SK-MEL-5 (cell line): ENCODE measurements at places on chromosomes 12 and 14. TPM values are rescaled to one million over a fixed set of nuclear protein-coding genes. Genes with fewer than 3 reads are reported as not detected.

- DNase-seq = no peak
Measured at GRCh38 chr12:90943255-90943654, 11.7 kb downstream of the CCER1 start.

DNA sequence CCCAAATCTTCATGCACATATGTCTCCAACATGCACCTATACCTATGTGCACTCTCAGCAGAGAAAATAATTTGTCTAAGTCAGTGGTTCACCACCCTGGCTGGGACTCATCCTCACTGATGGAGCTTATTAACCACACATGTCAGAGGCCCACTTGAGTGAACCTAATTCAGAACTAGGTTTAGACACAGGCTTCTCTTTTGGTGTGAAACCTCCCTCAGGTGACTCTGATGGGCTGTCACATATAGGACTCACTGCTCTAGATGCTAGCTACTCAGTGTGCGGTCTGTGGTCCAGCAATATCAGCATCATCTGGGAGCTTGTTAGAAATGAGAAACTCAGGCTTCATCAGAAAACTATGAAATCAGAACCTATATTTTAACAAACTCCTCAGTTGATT lies 85.7 kb downstream of the SLC6A15 start:
- DNase-seq = no peak

GRCh38 chr12:91099836-91100235 lies 11.5 kb downstream of the LUM start:
- DNase-seq = no peak

GRCh38 chr12:89884952-89885351 lies 176.3 kb upstream of the ATP2B1 start:
- no peak for DNase-seq

Gene VIPAS39
- 21.8 and 26.4 TPM in 2 replicates for total RNA-seq

Gene FGF23
- not detected in 2 replicates for total RNA-seq

Gene FAM186B
- 0.75 and 0.95 TPM in 2 replicates for total RNA-seq

Gene TMEM263
- total RNA-seq = 42.7 and 44.1 TPM in 2 replicates

Gene ABCD2
- 0.05 and 0.08 TPM in 2 replicates for total RNA-seq
